HCT116 (cell line): ENCODE measurements at places on chromosomes 12 and 14.

GRCh38 chr12:57604992-57605810, 577 bp downstream of the DTX3 start:
- DNase-seq, result no peak

GRCh38 chr14:54647378-54647777, 80.5 kb downstream of the SAMD4A start:
- no peak for DNase-seq

DNA sequence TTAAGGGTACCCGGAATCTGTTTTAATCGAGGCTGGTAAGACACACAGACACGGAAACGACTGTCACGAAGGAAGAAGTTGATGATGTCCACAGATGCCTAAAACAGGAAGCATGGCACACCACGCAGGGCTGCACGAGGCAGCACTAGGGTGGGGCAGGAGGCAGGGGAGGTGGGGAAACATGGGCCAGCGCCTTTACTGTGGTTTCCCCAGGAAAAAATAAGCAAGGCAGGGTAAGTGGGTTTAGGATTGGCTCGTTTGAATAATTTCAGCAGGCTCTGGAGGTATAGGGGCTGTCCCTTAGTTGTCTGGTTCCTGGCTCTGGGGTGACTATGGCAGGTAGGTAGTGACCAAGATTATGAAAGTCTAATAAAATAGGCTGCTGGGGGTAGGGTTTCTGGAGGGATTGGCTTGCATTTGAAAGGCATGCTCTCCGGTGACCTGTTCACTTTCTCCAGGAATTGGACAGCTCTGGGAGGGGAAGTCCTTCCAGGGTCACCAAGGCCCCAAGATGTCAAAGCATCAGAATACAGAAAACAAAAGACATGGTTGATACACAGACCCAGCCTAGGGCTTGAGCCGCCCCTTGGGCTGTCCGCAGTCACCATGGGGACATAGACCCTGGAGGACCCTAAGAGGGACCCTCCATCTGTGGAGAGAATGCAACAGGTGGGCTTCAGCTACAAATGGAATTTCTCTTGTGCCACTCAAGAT, 35.3 kb downstream of the MAP1LC3B2 start:
- no peak for DNase-seq

- peak; percentile 26 for DNase-seq
Measured at GRCh38 chr12:52441320-52441911, 7.2 kb upstream of the KRT75 start.

DNA sequence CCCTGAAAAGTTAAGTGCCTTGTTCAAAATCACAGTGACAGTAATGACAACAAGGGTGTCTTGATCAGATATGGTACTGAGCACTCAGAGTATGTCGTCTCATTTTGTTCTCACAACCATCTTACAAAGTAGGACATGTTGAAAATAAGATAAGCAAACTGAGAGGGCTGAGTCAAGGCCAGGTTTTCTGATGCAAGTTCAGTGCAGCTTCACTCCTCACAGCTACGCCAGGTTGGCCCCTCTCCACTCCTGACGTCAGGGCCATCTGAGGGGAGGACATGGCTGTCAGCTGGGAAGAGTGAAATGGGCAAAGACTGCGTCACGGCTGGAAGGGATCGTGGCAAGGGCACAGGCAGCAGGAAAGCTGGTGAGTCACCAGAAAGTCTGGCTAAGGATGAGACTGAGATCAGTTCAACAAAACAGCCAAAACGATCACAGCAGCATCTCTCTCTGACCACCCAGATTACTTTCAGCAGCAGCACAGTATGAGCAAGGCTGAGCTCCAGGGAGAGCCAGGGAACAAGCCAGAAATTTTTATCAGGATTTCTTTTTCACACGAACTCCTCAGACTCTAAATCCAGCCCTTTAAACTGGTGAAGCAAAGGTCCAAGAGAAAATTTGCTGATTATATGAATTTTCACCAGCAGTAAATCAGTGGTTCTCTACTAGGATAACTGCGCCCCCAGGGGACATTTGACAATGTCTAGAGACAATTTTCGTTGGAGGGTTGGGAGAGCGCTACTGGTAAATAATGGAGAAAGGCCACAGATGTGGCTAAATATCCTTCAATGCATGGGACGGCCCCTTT, 297.9 kb upstream of the AMIGO2 start:
- DNase-seq, result no peak

- DNase-seq, result no peak
Measured at GRCh38 chr14:97704316-97704885, 907.2 kb downstream of the VRK1 start.

GRCh38 chr14:103353362-103353761, 19.3 kb downstream of the EIF5 start:
- no peak for DNase-seq

DNA sequence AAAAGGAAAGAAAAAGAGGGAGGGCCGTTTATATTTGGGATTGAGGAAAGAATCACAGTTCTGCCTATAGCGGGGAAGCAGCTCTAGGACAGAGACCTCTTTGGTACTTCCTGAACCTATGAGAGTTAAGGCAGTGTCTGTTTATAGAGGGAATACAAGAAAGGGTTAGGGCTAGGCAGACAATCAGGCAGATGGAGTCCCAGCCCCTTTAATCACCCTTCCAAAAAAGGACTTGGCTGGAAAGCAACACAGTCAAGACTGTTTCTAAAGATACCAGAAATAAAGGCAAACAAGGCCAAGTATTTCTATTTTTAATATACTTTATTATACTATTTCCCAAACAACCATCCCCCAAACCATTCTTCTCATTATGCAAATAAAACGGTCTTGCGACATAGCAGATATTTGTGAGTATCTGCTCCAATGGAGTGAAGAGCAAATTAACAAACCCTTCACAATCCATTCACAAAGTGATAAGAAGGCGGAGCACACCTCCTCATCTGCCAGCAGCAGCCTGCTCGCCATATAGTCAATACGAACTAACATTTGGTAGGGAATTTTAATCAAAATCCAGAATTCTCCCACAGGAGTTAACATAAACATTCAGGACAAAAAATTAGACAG, 697 bp upstream of the GRIP1 start:
- DNase-seq, result no peak

- no peak for DNase-seq
Measured at GRCh38 chr12:124075841-124076240, 102.8 kb downstream of the ZNF664 start.

DNA sequence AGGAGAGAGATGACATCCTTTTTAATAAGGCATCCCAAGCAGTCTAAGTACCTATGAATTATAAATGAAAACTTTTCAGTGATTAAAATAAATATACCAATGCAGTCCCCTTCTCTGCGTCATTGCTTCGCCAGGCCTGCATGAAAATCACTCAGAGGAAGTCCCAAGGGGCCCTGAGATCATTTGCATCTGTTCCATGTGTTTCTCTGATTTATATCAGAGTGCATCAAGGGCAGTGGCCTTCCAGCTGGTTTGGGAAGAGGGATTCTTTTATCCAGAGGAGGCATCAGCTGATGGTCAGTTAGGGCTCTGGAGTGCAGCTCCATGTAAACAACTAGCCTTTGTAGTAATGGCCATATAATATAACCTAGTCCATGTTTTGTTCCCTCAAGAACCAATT, 210.1 kb downstream of the RGS6 start:
- DNase-seq, result no peak

DNA sequence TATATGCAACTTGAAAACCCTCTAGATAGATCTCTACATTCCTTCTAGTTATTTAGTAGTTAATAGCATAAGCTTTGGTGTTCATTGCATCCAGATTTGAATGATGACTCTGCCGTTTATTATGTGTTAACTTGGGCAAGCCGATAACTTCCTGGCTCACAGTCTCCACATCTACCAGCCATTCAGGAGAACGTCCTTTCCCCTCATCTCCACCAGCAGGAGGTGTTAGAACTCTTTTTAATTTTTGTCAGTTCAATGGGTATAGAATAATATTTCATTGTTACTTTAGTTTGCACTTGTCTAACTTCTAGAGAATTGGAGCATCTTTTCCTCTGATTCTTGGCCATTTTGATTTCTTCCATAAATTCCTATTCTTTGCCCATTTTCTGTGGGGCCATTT, 30.0 kb upstream of the WSCD2 start:
- DNase-seq, result no peak

GRCh38 chr14:64465831-64466554, 694 bp downstream of the AKAP5 start:
- DNase-seq, result no peak

DNA sequence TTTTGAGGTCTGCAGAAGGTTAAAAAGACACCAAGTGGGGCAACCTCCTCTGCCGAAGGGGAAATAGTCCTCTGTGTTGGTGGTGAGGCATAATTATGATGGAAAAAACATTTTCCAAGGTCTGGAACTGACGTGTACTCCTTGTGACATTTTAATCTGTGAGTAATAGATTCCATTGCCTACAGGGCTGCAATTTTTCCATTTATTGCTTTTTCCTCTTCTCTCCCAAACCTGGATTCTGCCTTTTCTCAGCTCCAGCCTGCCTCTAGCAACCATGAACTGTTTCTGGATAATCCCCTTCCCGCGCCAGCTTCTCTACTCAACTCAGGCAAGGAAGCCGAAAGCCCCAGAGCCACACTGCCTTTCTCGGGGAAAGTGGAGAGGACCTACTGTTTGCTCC, 230.1 kb upstream of the PLXNC1 start:
- no peak for DNase-seq

DNA sequence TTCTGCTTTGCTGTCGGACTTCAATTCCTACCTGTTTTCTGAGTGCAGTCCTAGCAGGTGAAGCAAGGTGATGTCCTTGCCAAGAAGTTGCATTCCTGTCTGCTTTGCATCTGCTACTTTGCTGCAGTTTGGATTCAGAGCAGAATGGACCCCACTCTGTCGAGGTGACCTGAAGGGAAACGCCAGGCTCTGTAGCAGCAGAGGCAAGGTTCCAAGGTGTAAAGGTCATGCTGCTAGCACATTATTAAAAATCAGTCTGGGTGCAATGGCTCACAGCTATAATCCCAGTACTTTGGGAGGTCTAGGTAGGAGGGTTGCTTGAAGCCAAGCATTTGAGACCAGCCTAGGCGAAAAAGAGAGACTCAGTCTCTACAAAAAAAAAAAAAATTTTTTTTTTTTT, 17.3 kb upstream of the ALDH2 start:
- DNase-seq, result no peak

GRCh38 chr14:69630360-69630759, 19.0 kb downstream of the SUSD6 start:
- DNase-seq, result no peak

GRCh38 chr14:87179936-87180335, 813.0 kb downstream of the GALC start:
- no peak for DNase-seq

- DNase-seq, result no peak
Measured at GRCh38 chr12:18849761-18850160, 111.8 kb downstream of the CAPZA3 start.

DNA sequence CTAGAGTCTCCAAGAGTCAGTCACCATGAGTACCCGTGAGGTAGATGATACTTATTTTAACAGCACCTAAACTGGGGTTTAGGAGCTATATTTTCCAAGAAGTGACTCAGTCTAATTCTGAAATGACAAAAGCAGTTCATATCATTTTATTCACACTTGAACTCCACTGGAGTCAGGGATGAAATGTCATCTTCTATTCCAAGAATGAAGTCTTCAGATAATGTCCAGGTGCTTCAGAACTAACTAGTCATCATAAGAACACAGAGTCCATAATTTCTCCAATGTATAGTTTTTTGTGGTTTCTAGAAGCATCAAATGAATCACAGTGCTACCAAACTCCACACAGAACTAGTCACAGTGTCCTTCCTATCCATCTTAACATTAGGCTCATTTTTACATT, 13.3 kb downstream of the DNM1L start:
- DNase-seq, result no peak

GRCh38 chr14:91008759-91009409, 51.6 kb downstream of the RPS6KA5 start:
- DNase-seq, result no peak

- DNase-seq, result no peak
Measured at GRCh38 chr14:95156161-95157047, 925 bp downstream of the DICER1 start.

DNA sequence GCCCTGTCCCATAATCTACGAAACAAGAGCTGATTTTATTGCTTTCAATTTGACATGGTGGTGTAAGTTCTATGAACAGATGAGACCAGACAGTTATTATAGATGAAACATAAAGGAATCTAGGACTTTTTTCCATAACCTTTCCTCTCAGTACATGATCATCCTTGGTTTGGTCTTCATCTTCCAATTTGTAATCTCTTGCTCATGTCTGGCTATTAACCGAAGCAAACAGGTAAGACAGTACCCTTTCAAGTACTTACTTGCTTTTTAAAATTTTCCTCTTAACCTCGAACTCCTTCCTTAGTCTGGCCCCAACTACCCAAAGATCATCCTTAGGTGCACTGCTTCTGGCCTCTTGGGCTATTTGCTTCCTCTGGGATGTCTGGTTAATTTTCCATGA, 1.2 kb downstream of the TSPAN31 start:
- DNase-seq, result no peak

DNA sequence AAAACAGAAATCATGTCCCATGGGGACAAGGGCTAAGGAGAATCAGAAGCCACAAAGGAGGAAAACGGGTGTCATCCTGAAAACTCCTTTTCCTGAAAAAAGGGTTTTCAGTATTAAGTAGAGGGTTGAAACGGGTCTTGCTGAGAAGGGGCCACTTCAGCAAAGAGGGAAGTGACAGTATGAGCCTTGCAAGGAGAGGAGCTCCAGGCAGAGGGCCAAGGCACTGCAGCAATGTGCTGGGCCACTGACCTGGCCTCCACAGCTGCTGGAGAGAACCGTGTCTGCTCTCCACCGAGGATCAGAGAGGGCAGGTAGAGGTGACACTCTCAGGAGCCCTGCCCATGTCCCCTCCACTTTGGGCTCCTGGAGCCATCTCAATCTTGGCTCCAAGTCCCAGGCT, 103.3 kb downstream of the NCOR2 start:
- no peak for DNase-seq

- DNase-seq, result peak; percentile 47
Measured at GRCh38 chr12:64385468-64385867, 5.1 kb downstream of the C12orf56 start.

DNA sequence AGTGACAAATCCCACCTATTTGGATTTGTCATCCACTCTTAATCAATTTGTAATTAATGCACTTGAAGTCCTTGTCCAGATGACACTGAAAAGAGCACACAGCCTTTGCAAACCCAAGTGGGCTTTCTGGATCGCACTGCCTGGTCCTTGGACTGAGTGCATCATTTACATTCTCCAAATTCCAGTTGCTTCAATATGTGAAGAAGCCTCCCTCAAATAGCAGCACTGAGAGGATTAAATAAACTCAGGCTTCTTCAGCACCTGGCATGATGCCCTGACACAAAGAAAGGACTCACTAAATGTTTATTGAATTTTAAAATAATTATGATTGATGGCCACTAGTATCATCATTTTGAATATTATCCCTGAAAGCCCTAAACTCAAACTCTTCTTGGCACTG, 496.5 kb downstream of the VRK1 start:
- DNase-seq, result no peak

GRCh38 chr14:73491256-73492042, 716 bp downstream of the RIOX1 start:
- no peak for DNase-seq

DNA sequence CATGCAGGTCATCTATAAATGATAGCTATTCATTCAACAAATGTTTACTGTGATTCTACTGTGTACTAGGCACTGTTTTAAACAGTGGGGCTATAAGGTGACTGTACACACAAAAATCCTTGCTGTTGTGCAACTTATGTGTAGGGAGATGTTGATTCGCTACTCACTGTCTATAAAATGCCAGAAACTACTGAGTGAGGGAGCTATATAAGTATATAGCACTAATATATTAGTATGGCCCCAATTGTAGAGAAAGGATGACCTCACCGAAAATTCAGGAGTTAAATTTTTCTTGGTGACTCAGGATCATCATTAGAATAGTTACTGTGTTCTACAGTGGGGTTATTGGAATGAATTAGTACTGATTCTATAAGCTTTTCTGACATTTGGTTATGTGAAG, 117.4 kb downstream of the TGFB3 start:
- DNase-seq, result no peak

- DNase-seq, result no peak
Measured at GRCh38 chr14:100882991-100883788, 20.3 kb downstream of the RTL1 start.
